Stimulated activated CD4-positive, alpha-beta T cell treated with anti-CD3 and anti-CD28 coated beads, Interleukin-2, amount 100 ng/mL, for 48 hours (primary cell): ENCODE measurements at places on chromosomes 12 and 14.

- DNase-seq, result no peak
Measured at GRCh38 chr12:19937161-19937560, 431.2 kb upstream of the PDE3A start.

- no peak for DNase-seq
Measured at GRCh38 chr14:95522556-95522955, 6.1 kb upstream of the SYNE3 start.

DNA sequence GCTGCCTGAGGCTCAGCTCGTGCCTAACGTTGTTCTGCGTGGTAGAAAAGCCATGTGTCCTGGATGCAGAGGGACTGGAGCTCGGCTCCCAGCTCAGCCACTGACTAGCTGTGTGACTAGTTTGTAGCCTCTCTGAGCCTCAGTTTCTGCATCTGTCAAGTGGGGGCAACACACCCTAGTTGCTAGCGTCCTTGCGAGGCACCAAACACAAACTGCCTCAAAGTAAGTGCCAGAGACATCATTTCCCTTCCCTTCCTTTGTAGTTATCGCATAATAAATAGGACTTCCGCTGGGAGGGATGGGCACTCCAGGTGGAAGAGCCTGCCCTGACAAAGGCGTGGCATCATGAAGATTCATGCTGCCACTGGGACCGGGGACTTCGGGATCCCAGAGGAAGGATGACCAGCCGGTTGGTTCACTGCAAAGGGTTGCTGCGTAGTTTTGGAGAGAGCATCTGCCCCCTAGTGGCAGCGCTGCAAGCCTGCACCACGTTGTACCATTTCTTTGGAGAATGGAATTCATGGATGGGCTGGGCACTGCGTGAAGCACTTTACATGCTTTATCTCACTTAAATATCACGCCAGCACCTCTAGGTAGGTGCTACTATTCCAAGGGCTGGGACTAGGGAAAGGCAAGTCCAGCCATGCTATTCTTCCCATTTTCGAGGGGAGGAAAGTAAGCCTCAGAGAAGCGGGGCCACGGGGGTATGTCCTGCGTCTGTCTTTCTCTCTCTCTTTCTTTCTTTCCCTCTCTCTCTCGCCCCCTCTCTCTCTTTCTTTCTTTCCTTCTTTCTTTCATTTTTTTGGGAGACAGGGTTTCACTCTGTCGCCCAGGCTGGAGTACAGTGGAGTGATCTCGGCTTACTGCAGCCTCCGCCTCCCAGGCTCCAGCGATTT lies 4.6 kb downstream of the CCDC197 start:
- peak; percentile 57 for DNase-seq

- no peak for DNase-seq
Measured at GRCh38 chr12:5099591-5099990, 55.9 kb downstream of the KCNA5 start.

- DNase-seq, result no peak
Measured at GRCh38 chr12:44581642-44582242, 294.4 kb downstream of the NELL2 start.
